ENCODE measurements at places on chromosomes 5 and 9. TPM values are rescaled to one million over a fixed set of nuclear protein-coding genes. Genes with fewer than 3 reads are reported as not detected.

DNA sequence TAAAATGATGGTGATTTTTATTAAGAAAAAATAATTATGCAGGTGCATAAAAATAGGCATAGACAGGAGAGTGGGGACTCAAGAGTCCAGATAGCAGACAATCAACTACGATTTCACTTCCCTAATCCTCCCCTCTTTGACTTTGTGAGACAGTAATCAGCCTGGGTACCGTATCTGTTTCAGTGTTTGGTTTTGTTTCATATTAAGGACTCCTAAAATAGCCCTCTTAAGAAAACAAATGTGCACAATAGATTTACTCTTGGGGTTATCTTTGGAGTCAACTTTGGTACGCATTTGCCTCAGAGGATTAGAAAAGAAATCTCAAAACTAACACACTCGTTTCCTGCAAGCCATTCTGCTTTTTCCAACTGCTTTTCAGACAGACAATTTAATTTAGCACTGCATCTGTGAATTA lies 96.3 kb downstream of the ZNF608 start:
- no peaks in the 10 kb centered on the region for H3K36me3 ChIP-seq
- H3K27me3 ChIP-seq = no peaks in the 10 kb centered on the region
- H3K4me3 ChIP-seq = no peak overlapping the region
- no peak overlapping the region for H3K27ac ChIP-seq
- DNase-seq = no peak

- no peak overlapping the region for H3K27ac ChIP-seq
- no peaks in the 10 kb centered on the region for H3K36me3 ChIP-seq
- no peaks in the 10 kb centered on the region for H3K27me3 ChIP-seq
- no peaks in the 10 kb centered on the region for H3K4me1 ChIP-seq
- no peak overlapping the region for H3K4me3 ChIP-seq
- DNase-seq = no peak
These were observed 841.6 kb downstream of the MAT2B start for GRCh38 chr5:164346785-164347630.

DNA sequence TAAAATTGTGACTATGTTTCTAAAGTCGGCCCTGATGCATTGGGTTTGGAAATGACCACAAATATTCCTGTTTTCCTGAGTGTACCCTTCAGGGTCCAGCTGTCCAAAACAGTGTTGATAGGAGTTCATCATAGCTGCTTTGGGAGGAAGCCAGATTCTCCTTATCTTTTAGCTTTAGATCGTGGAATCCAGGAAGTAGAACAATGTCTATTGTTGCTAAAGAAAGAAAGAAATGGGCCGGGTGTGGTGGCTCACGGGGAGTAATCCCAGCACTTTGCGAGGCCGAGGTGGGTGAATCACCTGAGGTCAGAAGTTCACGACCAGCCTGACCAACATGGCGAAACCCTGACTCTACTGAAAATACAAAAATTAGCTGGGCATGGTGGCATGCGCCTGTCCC lies 9.5 kb downstream of the CAVIN4 start:
- no peaks in the 10 kb centered on the region for H3K27me3 ChIP-seq
- H3K4me3 ChIP-seq = no peak overlapping the region
- no peaks in the 10 kb centered on the region for H3K36me3 ChIP-seq
- no peak overlapping the region for H3K27ac ChIP-seq
- H3K4me1 ChIP-seq = no peaks in the 10 kb centered on the region

ANKRD34B gene
- not detected for total RNA-seq

DNA sequence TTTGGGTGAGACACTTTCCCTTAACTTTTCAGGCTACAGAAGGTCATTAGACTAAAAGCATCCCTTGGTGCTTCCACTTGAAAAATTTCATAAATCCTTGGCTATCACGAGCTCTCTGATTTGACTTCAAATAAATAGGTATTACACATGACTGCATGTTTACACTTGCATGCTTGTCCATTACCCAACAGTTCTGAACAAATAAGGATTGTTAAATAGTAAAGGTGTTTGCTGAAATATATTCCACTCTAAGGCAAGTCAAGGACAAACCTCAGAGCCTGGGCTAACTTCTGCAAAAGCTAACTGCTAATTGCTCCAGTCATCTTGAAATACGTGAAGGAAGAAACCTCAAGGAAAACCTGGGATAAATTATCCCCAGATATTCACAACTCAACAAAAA lies 14.5 kb downstream of the FBXW2 start:
- no peaks in the 10 kb centered on the region for H3K27me3 ChIP-seq
- DNase-seq = no peak
- H3K36me3 ChIP-seq = peaks cover 3% of the 10 kb centered on the region
- no peak overlapping the region for H3K27ac ChIP-seq
- H3K4me1 ChIP-seq = peaks cover 2% of the 10 kb centered on the region
- H3K4me3 ChIP-seq = no peak overlapping the region

- no peak for DNase-seq
- no peaks in the 10 kb centered on the region for H3K36me3 ChIP-seq
- no peak overlapping the region for H3K4me3 ChIP-seq
- H3K4me1 ChIP-seq = no peaks in the 10 kb centered on the region
- H3K27ac ChIP-seq = no peak overlapping the region
- no peaks in the 10 kb centered on the region for H3K27me3 ChIP-seq
These were observed 455.0 kb upstream of the FTMT start for GRCh38 chr5:121396716-121397115.

ARL14EPL gene
- total RNA-seq = not detected

GRCh38 chr9:8717146-8717545 lies 917.6 kb upstream of the DMAC1 start:
- DNase-seq = no peak
- H3K4me1 ChIP-seq = peaks cover 2% of the 10 kb centered on the region
- H3K4me3 ChIP-seq = no peak overlapping the region
- H3K27me3 ChIP-seq = no peaks in the 10 kb centered on the region
- H3K27ac ChIP-seq = no peak overlapping the region

DNA sequence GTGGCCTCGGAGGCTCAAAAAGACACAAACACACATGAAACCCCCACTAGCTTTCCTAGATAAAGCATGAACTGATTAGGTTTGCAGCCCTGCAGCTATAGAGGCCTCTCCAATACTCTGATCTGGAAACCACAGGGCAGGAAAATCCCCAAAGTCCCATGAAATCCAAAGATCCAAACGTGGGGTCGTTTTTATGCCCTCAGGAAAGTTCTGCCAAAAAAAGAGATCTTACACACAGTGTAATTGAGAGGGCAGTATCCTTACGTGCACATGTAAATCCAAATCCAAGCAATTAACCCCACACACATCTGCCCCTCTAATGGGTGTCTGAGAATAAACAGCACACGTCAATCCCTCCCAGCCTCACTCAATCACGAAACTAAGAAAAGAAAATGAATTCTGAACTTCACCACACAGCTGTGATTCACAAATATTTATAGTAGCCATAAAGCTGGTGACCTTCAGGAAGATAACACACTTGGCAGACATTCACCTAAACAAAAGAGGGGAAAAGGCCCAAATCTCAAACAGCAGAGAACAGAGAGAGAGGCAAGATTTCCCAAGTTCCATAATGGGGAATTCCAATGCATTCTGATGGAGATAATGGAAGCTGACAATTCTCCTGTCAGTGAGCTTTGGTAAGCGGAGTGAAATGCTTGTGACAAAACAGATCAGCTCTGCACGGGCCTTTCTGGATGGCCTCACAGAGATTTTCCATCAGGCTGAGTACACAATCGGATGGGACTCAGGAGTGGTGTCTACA lies 114.2 kb downstream of the SEMA5A start:
- no peaks in the 10 kb centered on the region for H3K4me1 ChIP-seq
- H3K27me3 ChIP-seq = no peaks in the 10 kb centered on the region
- no peak overlapping the region for H3K4me3 ChIP-seq
- no peak overlapping the region for H3K27ac ChIP-seq
